Testis (tissue), 5 donors: ENCODE measurements at places on chromosomes 3 and 15.

- DNase-seq, result peak; percentile 72
- no peaks in the 10 kb centered on the region for H3K27me3 ChIP-seq
- no peak overlapping the region for H3K27ac ChIP-seq
- no peaks in the 10 kb centered on the region for H3K4me1 ChIP-seq
- no peak overlapping the region for H3K4me3 ChIP-seq
Measured at GRCh38 chr3:24237971-24238706, 256.5 kb downstream of the THRB start.

DNA sequence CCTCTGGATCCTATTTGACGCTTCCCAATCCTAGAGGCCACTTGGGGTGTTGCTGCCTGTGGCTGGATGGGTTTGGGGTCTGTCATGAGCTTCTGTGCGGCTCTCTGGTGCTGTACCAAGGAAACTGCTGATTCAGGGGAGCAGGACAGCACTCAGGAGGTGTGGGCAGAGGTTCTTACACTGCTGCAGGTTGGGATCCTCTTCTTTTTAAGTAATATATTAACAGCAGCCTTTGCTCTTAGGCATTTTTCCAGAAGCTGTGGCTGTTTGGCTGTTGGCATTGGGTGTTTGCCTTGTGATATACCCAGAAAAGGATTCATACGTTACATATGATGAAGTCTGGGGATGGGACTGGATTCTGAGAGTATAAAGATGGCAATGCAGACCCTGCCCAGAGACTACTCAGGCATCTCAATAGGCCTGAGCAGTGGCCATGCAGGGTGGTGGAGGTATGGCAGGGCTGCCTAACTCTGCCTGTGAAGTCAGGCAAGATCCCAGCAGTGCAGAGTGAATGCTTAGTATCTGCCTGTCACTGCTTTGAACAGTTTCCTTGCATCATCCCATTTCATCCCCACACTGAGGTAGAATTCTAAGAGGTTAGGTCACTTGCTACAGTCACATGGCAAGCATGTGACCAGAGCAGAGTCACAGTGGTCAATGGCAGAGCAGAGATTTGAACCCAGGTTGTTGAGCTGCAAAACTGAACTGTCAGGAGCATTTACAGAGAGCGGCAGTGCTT lies 3.9 kb downstream of the ABHD6 start:
- no peaks in the 10 kb centered on the region for H3K36me3 ChIP-seq
- H3K4me3 ChIP-seq, result no peak overlapping the region
- H3K27me3 ChIP-seq, result no peaks in the 10 kb centered on the region
- DNase-seq, result no peak
- no peak overlapping the region for H3K27ac ChIP-seq

DNA sequence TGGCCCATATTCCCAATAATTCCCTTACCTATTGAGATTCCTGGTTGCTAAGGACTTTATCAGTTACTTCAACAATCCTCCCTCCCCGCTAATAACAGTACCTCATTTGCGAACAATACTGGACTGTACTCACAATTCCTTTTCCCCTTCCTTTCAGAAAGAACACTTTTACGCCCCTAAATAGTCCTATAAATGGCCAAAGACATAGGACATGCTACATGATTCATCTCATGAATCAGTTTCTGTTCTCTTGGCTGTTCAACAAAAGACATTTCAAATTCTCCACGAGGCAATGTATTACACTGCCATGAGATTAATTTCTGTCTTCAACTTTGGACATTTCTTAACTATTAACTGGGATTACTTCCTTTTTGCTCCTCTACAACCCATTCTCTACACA lies 264.4 kb downstream of the TIGIT start:
- no peaks in the 10 kb centered on the region for H3K36me3 ChIP-seq
- H3K27ac ChIP-seq, result no peak overlapping the region
- H3K4me1 ChIP-seq, result no peaks in the 10 kb centered on the region
- no peaks in the 10 kb centered on the region for H3K27me3 ChIP-seq

- no peaks in the 10 kb centered on the region for H3K27me3 ChIP-seq
- no peaks in the 10 kb centered on the region for H3K36me3 ChIP-seq
- H3K4me3 ChIP-seq, result no peak overlapping the region
Measured at GRCh38 chr3:128001576-128001975, 50.7 kb upstream of the SEC61A1 start.

DNA sequence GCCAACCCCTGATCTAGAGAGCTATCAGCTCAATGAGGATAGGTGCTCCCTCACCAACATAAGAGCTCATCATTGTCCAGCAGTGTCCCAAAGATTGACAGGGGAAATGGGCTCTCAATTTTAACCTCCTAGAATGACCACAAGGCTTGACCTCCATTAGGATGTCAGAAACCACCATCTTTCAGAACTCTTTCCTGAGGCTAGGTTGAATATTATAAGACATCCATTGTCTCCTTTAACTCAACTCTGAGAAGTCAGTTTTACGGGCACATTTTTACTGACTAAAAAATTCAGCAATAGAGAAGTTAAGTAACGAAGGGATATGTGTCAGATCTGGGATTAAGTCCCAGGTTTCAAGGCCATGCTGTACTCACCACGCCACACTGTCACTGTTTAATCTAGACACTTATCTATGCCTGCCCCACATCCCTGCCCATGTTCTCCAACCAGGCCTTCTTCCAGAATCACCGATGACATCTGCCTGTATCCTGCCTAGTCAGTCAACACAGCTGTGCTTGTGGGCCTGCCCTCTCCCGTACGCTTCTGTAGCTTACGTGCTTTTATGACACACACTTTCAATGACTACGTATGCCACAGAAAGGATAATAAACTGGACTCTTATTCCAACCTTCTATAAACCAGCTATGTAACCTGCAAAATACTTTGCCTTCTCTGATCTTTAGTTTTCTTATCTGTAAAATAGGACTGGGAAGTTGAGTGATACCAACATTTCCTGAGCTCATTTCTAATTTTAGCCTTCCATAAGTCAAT lies 17.1 kb upstream of the MUC13 start:
- H3K27me3 ChIP-seq, result no peaks in the 10 kb centered on the region
- H3K4me1 ChIP-seq, result no peaks in the 10 kb centered on the region
- H3K36me3 ChIP-seq, result no peaks in the 10 kb centered on the region

DNA sequence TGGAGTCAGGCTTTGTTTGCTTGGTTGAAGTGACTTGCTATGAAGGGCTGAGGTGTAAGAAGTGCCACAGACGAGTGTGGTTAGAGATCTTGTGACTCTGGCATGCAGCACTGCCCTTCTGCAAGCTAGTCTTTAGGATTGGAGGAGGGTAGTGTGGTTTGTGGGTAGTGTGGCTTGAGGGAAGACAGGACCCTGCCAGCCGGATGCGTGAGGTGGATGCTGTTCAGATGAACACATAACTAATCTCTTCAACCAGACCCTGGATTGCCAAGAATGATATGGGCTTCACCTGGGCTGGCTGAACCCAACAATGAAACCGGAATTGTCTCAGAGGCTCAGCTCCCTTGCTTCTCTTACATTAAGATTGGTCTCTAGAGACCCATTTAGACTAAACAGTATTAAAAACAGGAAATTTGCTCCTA lies 32.7 kb downstream of the STARD9 start:
- no peak for DNase-seq
- peaks cover 22% of the 10 kb centered on the region for H3K4me1 ChIP-seq
- H3K27me3 ChIP-seq, result no peaks in the 10 kb centered on the region
- no peaks in the 10 kb centered on the region for H3K36me3 ChIP-seq
- no peak overlapping the region for H3K4me3 ChIP-seq

DNA sequence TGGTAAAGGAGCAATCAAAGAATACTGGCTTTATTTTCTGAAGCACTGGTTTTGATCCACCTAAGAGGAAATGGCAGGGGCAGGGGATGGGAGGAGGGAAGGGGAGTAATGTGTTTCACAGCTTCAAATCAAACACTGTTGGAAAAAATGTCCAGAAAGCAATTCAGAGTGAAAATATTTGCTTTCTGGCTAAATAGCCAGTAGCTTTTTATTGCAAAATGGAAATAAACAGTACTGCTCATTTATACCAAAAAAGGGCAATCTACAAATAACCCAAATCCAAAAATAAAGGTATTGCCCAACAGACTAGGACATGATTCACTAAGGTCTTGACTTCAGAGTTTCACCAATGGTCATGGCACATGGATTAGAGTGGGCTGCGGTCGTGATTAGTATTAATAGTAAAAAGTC lies 279.3 kb upstream of the THBS1 start:
- no peaks in the 10 kb centered on the region for H3K27me3 ChIP-seq
- no peaks in the 10 kb centered on the region for H3K4me1 ChIP-seq
- no peak overlapping the region for H3K4me3 ChIP-seq
- no peak overlapping the region for H3K27ac ChIP-seq
- DNase-seq, result no peak

GRCh38 chr3:37956723-37957538 lies 33.7 kb upstream of the VILL start:
- no peak for DNase-seq
- no peak overlapping the region for H3K4me3 ChIP-seq
- peaks cover 12% of the 10 kb centered on the region for H3K4me1 ChIP-seq
- H3K36me3 ChIP-seq, result no peaks in the 10 kb centered on the region
- no peaks in the 10 kb centered on the region for H3K27me3 ChIP-seq

DNA sequence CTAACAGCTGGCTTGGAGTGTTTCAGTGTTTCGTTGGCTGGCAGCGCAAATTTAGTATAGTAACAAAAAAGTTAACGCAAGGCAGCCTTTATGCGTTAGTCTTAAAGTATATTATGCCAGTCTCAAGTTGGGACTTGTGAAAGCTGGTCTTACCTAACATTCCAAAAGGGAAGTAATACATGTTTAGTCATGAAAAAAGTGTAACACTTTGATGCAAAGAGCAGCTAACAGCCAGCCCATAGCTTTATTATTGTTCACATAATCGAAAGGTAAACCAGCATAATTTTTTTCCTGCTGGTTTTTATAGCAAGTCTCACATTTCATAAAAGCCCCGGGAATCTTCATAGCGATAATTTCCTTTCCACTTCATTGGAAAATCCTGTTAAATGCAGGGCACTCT lies 2.4 kb upstream of the GPR87 start:
- no peak overlapping the region for H3K4me3 ChIP-seq
- no peak for DNase-seq
- no peaks in the 10 kb centered on the region for H3K36me3 ChIP-seq
- H3K27me3 ChIP-seq, result no peaks in the 10 kb centered on the region
- no peak overlapping the region for H3K27ac ChIP-seq

GRCh38 chr3:81651139-81651538 lies 110.3 kb downstream of the GBE1 start:
- H3K27me3 ChIP-seq, result no peaks in the 10 kb centered on the region
- no peak overlapping the region for H3K4me3 ChIP-seq
- H3K36me3 ChIP-seq, result no peaks in the 10 kb centered on the region
- no peaks in the 10 kb centered on the region for H3K4me1 ChIP-seq

DNA sequence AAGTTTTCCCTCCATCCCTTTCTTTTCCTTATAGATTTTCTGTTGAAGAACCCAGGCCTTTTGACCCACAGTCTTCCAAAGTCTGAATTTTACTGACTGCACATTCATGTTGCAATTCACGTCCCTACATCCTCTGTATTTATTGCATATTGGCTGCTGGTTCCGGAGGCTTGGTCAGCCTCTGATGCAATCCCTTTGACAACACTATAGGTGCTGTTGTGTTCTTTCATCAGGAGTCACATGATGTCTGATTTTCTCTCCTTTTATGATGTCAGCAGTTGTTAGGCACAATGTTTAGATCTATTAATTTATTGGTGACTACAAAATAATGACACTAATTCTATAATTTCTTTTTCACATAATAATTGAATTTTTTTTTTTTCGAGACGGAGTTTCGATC lies 8.7 kb downstream of the CYP1A1 start:
- no peaks in the 10 kb centered on the region for H3K4me1 ChIP-seq
- no peak overlapping the region for H3K4me3 ChIP-seq
- H3K36me3 ChIP-seq, result no peaks in the 10 kb centered on the region
- no peak overlapping the region for H3K27ac ChIP-seq
- H3K27me3 ChIP-seq, result no peaks in the 10 kb centered on the region

DNA sequence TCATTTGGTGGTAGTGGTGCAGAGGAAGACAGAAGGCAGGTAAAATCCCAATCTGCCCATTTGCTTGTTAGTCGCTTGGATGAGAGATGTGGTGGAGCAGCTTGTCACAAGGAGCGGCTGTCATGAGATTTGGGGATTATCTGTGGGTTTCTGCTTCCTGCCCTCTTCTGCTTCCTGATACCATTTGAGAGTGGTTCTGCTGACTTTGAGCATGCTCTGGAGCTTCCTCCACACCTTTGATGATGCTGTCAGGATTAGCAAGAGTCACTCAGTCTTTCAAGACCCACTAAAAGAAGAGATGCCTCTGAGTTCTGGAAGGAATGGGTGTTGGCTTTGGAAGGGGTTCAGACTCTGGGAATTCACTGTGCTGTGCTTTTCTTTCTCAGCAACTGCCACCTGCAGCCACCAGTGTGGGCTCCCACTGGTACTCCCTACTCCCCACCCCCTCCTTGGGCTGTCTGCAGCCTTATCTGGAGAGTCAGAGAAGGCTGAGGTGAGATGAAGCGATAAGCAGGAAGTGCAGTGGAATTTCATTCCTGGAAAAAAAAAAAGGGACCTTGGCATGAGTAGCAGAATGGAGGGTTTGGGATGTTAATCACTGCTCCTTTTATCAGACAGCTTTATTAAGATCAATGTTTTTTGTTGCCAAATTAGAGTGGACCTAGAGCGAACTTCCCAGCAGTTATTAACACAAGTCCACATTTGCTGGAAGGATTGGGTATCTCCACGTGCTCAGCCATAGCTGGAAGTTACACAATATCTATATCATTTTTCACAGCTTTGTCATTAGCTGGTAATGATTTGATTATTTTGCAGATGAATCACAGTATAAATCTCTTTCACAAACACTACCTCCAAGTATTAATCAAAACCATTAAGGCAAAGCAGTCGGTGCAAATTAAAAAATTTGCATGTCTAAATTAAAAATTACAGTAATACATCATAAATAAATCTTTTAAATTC lies 233.0 kb upstream of the SATB1 start:
- H3K4me3 ChIP-seq, result no peak overlapping the region
- H3K27me3 ChIP-seq, result no peaks in the 10 kb centered on the region
- no peak overlapping the region for H3K27ac ChIP-seq
- no peak for DNase-seq
- no peaks in the 10 kb centered on the region for H3K36me3 ChIP-seq

GRCh38 chr3:120144267-120144666 lies 50.0 kb upstream of the GSK3B start:
- no peaks in the 10 kb centered on the region for H3K4me1 ChIP-seq
- H3K36me3 ChIP-seq, result no peaks in the 10 kb centered on the region

GRCh38 chr3:71055257-71056001 lies 528.1 kb downstream of the FOXP1 start:
- no peaks in the 10 kb centered on the region for H3K27me3 ChIP-seq
- no peaks in the 10 kb centered on the region for H3K36me3 ChIP-seq
- H3K4me3 ChIP-seq, result no peak overlapping the region
- DNase-seq, result no peak

- H3K4me1 ChIP-seq, result no peaks in the 10 kb centered on the region
- H3K36me3 ChIP-seq, result no peaks in the 10 kb centered on the region
- H3K27ac ChIP-seq, result no peak overlapping the region
- no peaks in the 10 kb centered on the region for H3K27me3 ChIP-seq
- no peak for DNase-seq
- H3K4me3 ChIP-seq, result no peak overlapping the region
Measured at GRCh38 chr3:51716805-51717204, 9.9 kb downstream of the GRM2 start.
